ENCODE measurements at places on chromosomes 4 and X.

GRCh38 chrX:148995661-148996060 is 495.2 kb downstream of the AFF2 start:
- DNase-seq, result no peak

- DNase-seq, result peak; percentile 16
Measured at GRCh38 chr4:40244606-40245005, 47.8 kb downstream of the RHOH start.

DNA sequence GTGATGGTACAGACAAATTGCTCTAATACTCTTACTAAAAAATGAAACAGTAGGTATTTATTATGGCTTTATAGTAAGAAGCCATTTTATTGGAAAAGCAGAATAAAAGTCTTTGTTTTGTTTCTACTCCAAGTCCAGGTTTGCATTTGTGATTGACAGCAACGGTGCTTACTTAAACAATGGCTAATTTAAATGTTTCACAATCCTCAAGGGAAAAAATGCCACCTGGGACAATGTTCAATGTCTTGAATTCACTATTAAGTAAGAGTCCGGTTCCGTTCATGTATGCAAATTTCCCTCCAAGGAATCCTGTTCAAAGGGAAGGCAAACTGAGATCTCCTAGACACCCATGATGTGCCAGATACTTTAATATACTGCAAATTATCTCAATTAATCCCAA is 123.6 kb downstream of the RBM47 start:
- DNase-seq, result no peak

- DNase-seq, result no peak
Measured at GRCh38 chr4:106032851-106033286, 137.6 kb downstream of the NPNT start.

GRCh38 chr4:141155586-141155985 is 22.3 kb upstream of the RNF150 start:
- no peak for DNase-seq

- DNase-seq, result no peak
Measured at GRCh38 chr4:127463883-127464282, 168.9 kb upstream of the INTU start.

DNA sequence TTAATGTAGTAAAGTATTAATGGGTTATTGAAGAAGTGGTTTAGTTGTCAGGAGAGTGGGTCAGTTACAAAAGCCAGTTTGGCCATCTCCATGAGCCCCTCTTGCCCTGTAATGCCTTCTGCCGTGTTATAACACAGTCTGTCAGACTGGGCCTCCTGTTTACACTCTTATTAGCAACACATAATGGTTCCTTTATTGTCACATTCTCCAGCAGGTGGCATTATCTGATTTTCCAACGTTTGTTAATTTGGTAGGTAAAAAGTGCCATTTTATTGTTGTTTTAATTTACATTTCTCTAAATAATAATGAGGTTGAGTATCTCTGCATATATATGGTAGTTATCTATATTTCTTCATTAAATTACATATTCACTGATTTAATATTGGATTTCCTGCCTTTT is 560.8 kb downstream of the FGF13 start:
- DNase-seq, result no peak

- no peak for DNase-seq
Measured at GRCh38 chrX:30973784-30974427, 84.9 kb upstream of the TAB3 start.

- DNase-seq, result no peak
Measured at GRCh38 chr4:174708381-174708780, 120.7 kb downstream of the GLRA3 start.

GRCh38 chrX:30147996-30148643 is 67.2 kb upstream of the MAGEB2 start:
- no peak for DNase-seq

GRCh38 chr4:141090473-141090872 is 42.8 kb downstream of the RNF150 start:
- no peak for DNase-seq

GRCh38 chrX:34467437-34467836 is 189.6 kb downstream of the TMEM47 start:
- DNase-seq, result no peak

DNA sequence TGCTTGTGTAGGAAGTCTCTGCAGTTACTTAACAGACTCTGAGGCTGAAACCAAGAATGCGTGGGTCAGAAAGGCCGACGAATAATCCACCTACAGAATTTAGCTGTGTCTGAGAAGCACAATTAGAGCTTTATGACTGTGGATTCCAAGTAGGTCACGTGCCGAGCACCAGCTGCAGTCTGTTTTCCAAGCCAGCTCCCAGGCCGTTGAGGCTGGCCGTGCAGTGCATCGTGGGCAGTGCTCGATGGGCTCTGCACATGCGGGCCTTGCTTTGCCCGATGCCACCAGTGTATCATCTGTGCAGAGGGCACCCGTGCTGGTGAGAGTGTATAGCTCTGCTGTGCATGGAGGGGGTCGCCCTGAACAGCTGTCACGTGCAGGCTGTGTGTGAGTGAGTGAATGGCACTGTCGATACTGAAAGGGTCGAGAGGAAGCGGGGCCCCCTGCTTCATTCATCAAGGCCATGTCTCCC is 67.5 kb upstream of the CLDN34 start:
- DNase-seq, result no peak

DNA sequence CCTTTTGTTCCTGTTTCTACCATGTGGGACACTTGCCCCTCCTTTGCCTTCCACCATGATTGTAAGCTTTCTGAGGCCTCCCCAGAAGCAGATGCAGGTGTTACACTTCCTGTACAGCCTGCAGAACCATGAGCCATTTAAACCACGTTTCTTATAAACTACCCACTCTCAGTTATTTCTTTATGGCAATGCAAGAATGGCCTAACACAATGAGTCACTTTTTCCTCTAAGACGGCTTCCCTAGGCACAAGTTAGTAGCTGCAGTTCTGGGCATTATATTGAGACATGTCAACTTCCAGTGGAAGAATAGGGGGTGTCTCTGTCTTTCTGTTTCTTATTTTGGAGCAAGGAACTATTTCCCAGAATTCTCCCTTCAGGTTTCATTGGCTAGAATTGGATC is 32.9 kb upstream of the DIPK2B start:
- peak; percentile 26 for DNase-seq

- DNase-seq, result no peak
Measured at GRCh38 chrX:45783002-45783401, 582.3 kb upstream of the DIPK2B start.

DNA sequence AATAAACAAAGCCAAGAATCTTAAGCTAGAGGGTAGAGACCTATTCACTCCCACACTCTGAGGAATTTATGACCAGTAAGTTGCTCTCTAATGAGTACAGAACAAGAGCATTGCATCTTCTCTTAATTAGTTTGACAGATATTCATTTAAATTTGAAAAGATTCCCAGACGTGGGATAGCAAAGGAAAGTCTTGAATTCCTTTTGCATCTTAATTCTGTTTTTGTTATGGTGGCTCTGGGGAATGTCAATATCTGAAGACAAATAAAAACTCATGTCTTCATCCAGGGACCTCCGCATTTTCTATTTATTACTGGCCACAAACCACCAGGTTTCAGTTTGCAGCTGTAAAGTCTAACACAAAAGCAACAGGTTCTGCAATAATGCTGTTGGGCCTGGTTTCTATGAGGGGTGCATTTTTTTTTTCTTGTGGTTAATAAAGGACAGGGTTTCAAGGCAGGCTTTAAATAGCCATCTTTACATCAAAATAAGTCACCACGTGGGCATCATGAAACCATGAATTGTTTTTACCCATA is 172.3 kb downstream of the SHROOM3 start:
- DNase-seq, result no peak

DNA sequence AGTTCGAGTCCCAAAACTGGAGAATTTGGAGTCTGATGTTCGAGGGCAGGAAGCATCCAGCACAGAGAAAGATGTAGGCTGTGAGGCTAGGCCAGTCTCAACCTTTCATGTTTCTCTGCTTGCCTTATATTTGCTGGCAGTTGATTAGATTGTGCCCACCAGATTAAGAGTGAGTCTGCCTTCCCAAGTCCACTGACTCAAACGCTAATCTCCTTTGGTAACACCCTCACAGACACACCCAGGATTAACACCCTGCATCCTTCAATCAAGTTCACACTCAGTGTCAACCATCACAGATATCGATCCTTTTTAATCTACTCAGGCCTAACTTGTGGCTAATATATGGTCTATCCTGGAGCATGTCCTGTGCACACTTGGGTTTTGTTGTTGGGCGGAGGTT is 18.0 kb upstream of the MAEA start:
- DNase-seq, result no peak

DNA sequence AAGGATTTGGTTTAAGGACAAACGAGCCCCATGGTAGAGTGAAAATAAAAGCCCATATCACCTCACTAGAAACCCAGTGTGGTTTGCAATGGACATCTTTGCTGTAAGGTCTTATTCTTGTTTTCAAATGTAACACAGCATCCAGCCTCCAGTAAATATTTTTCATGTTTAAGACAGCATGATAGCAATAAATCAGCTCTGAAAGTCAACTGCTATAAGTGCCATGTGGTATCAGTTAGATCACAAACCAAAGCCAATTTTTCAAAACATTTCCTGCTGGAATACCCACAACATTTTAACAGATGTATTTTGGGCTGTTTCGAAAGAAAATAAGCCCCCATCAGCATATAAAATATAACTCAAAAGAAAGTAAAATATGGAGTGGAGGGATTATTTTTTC is 24.0 kb upstream of the SCML1 start:
- DNase-seq, result no peak

DNA sequence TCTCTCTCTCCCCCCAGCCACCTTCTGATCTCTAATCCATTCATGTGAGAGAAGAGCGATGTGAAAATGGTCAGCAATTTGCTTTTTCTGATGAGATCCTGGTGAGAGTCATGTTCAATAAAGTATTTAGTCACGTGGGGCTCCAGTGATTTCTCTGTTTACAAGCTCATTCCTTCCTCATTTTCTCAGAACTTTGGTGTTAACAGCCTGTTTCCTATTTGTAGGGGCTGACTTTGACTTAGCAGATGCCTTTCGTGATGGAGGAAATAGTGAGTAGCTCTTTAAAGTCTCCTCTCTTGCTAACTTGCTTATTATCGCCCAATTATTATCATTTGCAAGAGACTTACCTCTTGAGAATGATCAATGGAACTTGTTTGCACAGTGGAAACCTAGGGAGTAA is 72.6 kb upstream of the CD99 start:
- DNase-seq, result no peak

DNA sequence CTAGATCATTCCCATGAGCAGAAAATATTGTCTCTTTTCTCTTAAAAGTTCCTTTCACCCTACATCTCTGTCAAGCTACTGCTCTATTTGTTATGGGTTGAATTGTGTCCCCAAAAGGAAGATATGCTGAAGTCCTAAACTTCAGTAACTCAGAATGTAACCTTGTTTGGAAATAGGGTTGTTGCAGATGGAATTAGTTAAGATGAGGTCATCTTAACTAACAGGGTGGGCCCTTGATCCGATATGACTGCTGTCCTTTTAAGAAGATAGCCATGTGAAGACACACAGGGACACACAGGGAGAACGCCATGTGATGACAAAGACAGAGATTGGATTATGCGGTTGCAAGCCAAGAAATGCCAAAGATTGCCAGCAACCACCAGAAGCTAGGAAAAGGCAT is 12.8 kb upstream of the SLC39A8 start:
- no peak for DNase-seq

- DNase-seq, result peak; percentile 25
Measured at GRCh38 chr4:112550728-112551127, 34.7 kb upstream of the NEUROG2 start.

DNA sequence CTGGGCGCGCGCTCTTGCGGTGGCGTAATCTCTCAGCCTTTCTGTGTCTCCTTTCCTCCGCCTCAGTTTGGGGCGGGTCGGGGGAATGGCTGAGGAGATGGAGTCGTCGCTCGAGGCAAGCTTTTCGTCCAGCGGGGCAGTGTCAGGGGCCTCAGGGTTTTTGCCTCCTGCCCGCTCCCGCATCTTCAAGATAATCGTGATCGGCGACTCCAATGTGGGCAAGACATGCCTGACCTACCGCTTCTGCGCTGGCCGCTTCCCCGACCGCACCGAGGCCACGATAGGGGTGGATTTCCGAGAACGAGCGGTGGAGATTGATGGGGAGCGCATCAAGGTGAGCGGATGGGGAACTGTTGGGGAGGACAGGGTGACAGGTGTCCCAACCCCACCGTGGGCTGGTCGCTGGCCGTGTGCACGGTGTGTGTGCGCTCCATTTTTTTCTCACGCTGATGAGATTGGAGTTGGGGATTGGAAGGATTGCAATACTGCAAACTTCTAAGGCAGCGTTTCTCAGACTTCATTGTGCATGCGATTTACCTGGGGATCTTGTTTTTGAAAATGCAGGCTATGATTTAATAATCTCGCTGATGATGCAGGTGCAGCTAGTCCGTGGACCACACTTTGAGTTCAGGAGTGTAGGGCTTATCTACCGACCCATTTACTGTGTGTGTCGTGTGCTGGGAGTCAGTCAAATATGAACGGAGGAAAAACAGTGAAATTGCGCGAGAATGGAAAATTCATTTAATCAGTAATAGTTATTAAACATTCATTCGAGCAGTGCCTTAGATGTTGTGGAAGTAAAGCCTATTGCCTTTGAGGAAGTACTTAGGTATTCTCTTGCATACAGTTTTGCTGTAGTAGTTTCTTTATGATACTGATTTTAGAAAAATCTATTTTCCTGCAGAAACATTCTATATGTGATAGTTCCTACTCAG is at the start of gene RAB33B:
TSS of gene RAB33B (plus strand) at position 11 of the 935 bp plus-strand sequence. CDS start at position 86, 75 bp downstream.
- peak; percentile 19 for DNase-seq

GRCh38 chr4:94127707-94128328 is 79.8 kb upstream of the SMARCAD1 start:
- peak; percentile 43 for DNase-seq

GRCh38 chr4:119632216-119632615 is 3.6 kb upstream of the PDE5A start:
- DNase-seq, result no peak

- no peak for DNase-seq
Measured at GRCh38 chr4:62130637-62131036, 930.5 kb downstream of the ADGRL3 start.

DNA sequence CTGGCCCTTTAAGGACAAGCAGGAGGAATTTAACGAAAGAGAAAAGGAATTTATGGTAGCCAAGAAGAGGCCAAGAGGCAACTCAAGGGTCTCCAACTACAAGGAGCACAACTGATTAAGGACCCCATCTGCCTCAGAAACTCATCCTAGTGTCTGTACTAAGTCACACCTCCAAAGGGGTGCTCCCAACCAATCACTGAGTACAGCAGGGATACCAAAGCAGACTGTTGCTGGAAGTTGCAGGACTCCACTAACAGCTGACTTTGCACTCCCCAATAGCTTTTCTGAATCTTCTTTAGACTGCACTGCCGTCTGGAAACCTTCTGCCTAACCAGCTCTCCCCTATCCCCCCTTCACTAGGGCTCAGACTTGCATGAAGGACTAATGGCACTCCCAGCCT is 50.6 kb downstream of the ATP11C start:
- DNase-seq, result no peak

- DNase-seq, result no peak
Measured at GRCh38 chr4:106414366-106414765, 45.8 kb upstream of the GIMD1 start.

GRCh38 chr4:78551420-78552351 is at the start of gene ANXA3:
Gene ANXA3 (plus strand): TSS chr4:78551770. CDS start chr4:78554474, 2,704 bp downstream.
- no peak for DNase-seq

- no peak for DNase-seq
Measured at GRCh38 chr4:73843369-73843768, 6.9 kb downstream of the CXCL6 start.

- DNase-seq, result no peak
Measured at GRCh38 chr4:138749303-138749702, 266.3 kb upstream of the NOCT start.

Data from suppressor macrophage treated with lipopolysaccharide for 4 hours (primary cell).